ENCODE measurements at places on chromosomes 11 and 22.

- DNase-seq: no peak
These were observed 93.0 kb upstream of the TOP3B start for GRCh38 chr22:22075382-22076163.

DNA sequence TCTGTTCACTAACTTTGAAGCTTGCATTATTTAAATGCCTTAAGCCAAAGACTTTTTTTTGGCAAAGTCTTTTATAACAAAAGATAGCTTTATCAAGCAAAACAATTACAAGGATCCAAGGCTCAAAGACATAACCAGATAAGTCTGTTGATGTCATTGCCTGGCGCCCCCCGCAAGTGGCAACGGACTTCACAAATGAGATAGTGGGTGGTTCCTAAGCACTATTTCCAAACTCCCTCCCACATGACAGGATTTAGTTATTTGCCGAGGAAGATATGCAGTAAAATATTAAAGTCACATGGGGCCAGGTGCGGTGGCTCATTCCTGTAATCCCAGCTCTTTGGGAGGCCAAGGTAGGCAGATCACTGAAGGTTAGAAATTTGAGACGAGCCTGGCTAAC, 194.2 kb upstream of the DDI1 start:
- no peak for DNase-seq

DNA sequence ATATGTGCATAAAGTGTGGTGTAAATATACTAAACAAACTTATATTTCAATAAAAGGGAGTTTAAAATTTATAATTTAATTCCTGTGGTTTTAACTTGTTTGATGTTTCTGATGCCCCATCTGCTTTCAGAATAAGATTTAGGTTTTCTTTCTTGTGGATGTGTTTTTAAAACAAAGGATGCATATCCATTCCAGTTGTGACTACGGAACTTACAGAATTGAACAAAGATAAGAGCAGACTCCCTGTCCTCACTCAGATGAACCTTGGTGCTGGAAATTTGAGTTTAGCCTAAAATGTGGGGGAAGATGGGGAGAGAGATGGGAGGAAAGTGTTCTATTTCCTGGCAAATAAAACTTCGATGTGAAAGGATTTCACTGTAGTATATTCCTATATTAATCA, 2.5 kb downstream of the FJX1 start:
- DNase-seq: no peak

DNA sequence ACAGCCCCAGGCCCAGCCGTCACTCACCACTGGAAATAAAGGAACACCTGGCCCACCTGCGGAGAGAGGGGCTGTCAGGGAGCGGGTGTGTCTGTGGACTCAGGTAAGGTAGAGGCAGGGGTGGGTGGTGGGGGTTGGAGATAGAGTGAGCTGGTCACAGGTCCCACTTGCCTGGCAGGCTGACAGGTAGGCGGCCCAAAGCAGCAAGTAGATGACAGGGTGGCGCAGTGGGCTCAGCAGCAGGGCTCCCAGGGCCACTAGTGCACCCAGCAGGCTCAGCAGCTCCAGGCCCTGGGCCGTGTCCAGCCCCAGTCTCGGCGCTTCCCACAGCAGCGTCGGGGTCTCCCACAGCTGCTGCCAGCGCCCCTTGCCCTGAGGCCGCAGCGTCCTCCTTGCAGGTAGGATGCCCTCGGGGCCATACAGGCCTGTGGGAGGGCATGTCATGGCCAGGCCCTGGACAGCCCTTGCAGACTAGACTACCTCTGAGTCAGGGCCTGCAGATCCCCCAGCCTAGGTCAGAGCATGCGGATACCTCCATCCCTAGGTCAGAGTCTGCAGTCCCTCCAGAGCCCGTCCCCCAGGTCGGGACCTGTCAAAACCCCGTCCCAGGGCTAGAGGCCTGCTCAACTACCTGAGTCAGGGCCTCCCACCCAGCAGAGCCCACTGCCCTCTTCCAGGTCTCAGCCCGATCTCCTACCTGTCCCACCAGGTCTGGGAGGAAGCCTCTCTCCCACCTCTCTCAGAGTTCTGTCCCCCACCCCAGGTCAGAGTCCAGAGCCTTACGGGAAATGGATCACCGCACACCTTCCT, 686 bp downstream of the LMF2 start:
- DNase-seq: no peak

DNA sequence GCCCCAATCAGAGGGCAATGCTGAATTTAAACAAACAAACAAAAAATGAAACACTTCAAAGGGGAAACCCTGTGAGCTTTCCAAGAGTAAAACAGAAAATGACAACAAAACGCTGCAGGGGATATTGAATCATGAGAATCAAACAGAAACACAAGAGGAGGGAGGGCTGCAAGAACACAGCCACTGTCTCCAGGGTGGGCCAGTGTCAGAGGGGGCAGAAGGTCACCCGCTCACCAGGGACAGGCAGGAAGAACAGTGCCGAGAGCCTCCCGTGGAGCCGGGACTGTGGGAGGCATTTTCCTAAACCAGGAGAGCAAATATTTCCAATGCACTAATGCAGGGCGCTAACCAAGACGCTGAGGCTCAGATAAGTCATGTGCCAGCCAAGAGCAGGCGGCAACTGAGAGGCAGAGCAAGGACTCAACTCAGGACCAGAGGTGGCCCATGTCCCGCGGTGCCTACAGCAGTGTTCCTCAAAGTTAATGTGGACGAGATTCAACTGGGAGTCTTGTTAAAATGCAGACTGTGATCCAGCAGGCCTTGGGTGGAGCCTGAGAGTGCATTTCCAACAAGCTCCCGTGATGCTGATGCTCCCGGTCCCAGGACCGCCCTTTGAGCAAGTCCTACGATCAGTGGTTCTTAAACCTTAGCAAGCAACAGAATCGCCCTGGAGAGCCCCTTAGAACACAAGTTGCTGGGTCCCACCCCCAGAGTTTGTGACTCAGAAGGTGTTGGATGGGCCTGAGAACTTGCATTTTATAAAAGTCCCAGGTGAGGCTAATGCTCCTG, 197.2 kb downstream of the TENM4 start:
- DNase-seq: no peak

DNA sequence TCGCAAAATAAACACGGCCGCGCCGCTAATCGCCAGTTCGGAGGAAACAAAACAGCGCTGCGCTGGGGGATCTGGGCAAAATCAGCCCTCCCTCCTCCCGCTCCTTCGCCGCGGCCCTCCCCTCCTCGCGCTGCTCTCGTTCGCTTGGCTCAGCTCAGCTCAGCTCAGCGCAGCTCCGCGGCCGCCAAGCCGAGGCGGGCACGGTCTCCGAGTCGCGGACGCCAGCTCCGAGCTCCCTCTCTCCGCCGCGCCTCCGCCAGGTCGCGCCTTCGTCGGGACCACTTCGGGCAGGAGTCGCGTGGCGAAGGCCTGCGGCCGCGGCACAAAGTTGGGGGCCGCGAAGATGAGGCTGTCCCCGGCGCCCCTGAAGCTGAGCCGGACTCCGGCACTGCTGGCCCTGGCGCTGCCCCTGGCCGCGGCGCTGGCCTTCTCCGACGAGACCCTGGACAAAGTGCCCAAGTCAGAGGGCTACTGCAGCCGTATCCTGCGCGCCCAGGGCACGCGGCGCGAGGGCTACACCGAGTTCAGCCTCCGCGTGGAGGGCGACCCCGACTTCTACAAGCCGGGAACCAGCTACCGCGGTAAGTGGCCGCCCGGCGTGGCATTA, at the start of gene SPON1:
SPON1 (plus strand) TSS at position 162 of the 607 bp plus-strand sequence; CDS start at position 344, 182 bp downstream.
- DNase-seq: no peak

DNA sequence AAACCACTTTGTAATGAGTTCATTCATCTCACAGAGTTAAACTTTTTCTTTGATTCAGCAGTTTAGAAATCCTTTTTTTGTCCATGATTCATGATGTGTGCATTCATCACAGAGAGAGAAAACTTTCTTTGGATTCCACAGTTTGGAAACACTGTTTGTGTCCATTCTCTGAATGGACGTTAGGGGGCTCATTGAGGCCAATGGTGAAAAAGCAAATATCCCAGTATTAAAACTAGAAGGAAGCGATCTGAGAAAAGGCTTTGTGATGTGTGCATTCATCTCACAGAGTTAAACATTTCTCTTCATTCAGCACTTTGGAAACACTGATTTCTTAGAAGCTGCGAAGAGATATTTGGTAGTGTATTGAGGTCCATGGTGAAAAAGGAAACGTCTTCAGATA, 155.6 kb upstream of the TRIM48 start:
- DNase-seq: no peak

DNA sequence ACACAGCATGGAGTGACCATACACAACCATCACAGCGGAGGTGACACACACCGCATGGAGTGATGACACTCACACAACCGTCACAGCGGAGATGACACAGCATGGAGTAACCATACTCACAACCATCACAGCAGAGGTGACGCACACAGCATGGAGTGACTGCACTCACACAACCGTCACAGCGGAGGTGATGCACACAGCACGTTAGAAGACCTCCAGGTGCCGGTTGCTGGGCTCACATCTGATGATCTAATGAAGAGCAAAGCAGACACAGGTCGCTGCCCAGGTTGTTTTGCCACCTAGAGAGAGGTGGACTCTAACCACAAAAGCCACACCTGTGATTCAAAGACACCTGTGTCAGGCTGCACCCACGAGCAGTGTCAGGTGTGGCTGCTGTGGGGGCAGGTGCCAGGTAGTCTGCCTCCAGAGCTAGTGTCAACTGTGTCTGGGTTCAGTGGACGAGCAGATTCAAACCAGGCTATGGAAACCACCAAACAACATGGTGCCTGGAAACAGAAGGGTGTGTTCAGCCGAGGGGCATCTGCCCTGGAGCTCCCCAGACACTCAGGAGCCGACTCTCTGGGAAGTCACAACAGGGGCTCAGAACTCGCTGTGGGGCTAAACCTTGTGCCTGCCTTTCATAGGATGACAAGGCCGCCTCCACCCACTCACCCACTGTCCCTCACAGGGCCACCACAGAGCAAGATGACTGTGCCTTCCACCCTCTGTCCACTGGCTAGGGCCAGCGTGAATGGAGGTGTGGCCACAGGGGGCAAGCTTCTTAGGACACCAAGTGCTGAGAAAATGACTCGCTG, 608.2 kb downstream of the TBC1D22A start:
- no peak for DNase-seq

DNA sequence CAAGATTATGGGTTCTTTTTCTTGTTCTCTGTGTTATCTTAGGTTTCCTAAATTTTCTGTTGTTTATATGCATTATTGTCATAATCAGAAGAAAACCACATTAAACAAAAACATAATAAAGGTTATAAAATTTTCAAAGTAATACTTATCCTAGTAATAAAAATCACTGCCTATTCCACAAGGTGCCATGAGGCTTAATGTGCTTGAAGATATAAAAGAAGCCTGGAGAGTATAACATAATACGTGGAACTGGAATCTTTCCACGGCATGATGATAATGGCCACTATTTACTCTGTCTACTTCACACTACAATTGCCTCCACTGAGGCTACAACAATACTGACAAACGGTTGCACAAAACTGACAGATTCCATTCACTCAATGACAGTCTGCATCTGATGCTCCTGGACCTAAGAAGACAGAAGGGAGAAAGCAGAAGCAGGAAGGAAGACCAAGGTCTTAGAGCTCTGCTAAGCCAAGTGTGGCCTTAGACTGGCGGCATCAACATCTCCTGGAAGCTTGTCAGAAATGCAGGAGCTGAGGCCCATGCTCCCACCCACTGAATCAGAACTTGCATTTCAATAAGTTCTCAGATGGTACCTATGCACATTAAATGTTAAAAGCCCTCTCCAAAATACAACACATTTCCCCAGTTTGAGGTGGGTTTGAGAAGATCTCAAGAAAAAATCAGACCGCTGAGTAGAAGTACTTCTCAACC, 13.1 kb downstream of the TENM4 start:
- DNase-seq: no peak

DNA sequence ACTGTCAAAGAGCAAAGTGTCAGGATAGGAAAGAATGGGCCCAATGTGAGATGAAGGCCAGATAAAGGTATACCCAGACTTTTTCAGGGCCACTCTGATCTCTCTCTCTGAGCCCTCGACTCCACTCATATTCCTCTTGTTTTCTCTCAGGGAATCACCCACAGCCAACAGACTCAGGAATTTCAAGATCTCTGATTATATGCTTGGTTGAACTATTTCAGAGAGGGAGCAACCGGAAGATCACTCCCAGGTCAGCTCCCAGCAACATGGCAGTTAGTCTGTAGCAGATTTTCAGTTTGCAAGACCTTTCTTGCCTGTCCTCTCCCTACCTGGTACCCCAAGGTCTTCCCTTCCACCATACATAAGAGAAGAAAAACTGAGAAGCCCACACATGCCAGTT, 102.5 kb downstream of the C11orf58 start:
- no peak for DNase-seq

- no peak for DNase-seq
These were observed 292.2 kb downstream of the ST3GAL4 start for GRCh38 chr11:126647735-126648134.

GRCh38 chr11:61945191-61945590, 5.0 kb upstream of the BEST1 start:
- no peak for DNase-seq

- no peak for DNase-seq
These were observed 141.6 kb downstream of the MYO18B start for GRCh38 chr22:25883482-25884033.

- DNase-seq: no peak
These were observed 940.0 kb downstream of the BRD1 start for GRCh38 chr22:48887394-48888332.

GRCh38 chr22:45664136-45664646, 7.4 kb upstream of the ATXN10 start:
- no peak for DNase-seq

GRCh38 chr11:33376331-33377310, 119.4 kb downstream of the HIPK3 start:
- no peak for DNase-seq

GRCh38 chr11:31651208-31651607, 141.6 kb downstream of the ELP4 start:
- no peak for DNase-seq

DNA sequence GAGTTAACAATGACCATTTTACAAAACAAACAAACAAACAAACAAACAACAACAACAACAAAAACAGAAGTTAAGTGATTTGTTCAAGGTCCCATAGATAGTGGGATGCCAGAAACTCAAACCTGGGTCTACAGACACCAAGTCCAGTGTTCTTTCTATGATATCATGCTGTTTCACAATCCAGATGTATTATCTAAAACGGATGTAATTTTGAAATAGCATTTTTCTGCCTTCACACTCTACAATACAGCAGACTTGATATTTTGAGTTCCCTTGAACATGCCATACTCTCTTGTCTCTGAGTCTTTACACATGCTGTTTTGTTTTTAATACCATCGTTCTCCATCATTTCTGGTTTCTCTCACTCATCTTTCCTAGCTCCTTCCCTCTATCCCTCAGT, 104.5 kb downstream of the RELT start:
- DNase-seq: no peak
